ENCODE measurements at places on chromosomes 4 and X.

DNA sequence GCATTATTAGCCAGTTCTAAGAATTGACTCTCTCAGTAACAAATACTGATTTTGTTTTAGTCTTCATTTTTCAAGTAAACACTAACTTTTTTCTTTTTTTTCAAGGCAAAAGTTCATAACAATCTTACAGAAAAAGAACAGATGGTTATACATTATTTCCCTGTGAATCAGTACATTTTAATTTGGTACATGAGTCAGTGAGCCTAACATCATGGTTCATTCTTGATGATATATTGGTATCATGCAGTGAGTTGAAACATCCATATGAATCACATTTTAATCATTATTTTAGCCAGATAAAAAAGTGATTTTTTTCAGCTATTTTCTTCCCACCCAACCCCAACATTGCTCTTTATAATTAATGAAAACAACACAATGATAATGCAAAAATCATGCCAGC is 184.3 kb upstream of the TACR3 start:
- DNase-seq = no peak

DNA sequence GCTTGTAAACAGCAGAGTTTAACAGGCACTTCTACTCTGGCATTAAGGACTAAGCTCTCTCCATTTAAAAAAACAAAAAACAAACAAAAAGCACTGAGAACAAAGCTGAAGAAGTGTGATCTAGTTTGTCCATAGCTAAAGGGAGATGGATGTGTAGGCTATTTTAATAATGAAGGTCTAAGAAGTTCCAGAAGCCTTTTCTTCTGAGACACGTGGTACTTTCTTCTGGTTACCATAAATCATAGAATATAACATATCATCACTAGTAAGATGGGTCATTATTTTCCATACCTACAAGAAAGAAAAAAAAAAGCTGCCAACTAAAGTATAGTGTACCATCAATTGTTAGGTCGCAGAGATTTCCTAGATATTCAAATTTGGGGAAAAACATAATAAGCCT is 722 bp upstream of the NBDY start:
- no peak for DNase-seq

- no peak for DNase-seq
Measured at GRCh38 chr4:107348188-107349050, 312.3 kb upstream of the DKK2 start.

DNA sequence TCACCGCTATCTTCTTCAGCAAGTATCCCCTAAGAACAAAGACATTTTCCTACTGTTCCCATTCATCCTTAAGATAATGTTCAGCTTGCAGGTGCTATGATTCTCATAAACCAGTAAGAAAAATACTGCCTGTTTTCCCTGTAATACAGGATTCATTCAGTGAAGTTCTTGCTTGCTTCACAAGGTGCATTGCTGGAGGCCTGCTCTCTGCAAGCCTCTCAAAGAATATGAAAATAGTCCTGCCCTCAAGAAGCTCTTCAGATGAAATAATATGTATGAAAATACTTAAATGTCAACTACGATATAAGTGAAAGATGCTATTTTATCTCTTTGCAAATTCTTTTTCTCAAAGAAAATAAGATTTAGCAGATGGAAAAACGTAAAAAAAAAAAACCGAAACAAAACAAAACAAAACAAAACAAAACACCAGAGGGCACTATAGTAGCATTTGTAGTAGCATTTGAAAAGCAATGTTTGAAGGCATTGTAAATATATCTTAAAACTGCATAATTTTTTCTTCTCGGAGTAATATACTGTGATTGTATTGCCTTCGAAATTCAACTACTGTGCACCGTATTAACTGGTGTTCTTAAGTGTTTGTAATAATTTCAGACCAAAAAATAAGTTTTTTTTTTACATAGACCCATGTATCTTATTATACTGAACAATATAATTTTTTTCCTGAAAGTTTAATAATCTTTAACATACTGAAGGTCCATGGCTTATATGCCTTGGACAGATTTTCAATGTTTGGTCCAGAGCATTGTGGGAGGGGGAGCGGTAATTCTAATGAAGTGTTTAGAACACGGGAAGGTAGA is 26.0 kb downstream of the ADH4 start:
- peak; percentile 17 for DNase-seq

DNA sequence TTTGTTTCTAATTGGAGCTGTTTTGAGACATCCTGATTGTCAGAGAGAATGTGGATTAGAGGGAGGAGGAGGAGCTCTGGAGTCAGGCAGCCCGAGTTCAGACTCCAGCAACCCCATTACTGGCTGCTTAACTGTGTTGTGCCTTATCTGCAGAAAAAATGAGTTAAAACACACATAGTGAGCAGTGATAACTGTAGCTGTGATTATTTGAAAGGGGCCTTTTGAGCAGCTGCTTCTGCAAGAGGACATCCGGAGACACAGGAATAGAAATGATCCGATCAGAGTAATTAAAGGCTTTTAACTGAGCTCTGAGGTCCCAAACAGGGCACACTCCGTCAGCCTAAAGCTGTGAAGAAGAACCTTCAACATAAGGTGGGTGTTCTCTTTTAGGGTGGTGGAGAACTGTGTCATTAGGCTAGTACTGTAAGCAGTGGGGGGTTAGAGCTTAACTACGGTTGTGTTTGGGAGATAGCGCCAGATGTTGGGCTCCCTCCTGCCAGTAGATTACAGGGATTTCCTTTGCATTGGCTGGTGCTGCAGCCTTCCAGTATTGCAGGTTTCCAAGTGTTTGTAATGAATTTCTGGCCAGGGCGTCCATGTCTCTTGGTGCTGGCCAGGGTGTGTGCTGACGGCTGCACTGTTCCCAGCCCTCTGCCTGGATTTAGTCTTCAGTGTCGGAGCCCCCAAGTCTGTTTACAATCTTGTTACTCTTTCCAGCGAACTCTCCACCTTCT is 24.3 kb downstream of the ADD1 start:
- DNase-seq = no peak

DNA sequence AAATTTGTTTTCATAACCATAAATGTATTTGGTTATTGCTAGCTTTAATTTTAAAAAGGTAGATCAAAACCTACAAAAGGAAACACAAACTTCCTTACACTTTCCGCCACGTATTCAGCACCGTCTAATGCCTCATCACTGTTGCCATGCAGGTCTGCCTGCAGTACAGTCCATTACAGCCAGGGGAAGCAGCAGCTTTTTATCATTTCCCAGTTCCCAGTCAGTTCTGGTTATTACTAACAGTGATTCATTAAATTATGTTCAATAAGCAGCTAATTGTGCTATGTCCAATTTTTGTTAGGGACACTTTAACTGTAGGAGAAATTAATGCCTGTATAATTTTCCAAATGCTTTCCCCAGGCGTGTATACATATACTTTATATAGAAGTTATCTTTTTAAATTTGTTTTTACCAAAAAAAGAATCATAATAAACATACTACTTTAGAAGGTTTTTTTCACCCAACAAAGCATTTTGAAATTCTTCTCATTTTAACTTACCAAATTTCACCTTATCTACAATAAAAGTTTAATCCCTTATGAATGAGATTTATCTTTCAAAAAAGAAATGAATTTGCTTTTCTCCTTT is 93.3 kb downstream of the ANXA3 start:
- DNase-seq = peak; percentile 61

Data from HFF-Myc (cell line).